Muscle of back (tissue), 13 donors: ENCODE measurements at places on chromosomes 4 and X. TPM values are rescaled to one million over a fixed set of nuclear protein-coding genes. Genes with fewer than 3 reads are reported as not detected.

GRCh38 chr4:83855044-83855443 is 319.1 kb downstream of the GPAT3 start:
- DNase-seq: no peak

GRCh38 chrX:38214551-38215531 is 5.8 kb downstream of the SRPX start:
- peak; percentile 59 for DNase-seq

- no peak for DNase-seq
Observed at GRCh38 chr4:139910106-139910505, 243.9 kb downstream of the MAML3 start.

DNA sequence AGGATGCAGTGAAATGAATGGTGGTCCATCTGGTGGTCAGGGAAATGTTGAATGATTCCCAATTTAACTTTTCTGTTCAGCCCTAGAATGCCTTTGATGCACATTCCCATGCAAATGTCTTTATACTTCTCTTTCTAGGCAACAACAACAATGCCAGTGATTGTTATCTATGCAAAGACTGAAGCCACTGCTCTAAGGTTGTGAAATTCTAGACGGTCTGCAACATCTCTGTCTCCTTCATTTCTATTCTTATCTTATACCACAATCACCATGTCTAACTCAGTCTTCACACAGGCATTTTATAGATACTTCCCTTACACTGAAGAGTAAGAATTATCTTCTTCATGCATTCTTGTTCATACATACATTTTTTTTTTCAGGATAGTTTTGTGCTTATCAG is 84.5 kb downstream of the HPGD start:
- no peak for DNase-seq

DNA sequence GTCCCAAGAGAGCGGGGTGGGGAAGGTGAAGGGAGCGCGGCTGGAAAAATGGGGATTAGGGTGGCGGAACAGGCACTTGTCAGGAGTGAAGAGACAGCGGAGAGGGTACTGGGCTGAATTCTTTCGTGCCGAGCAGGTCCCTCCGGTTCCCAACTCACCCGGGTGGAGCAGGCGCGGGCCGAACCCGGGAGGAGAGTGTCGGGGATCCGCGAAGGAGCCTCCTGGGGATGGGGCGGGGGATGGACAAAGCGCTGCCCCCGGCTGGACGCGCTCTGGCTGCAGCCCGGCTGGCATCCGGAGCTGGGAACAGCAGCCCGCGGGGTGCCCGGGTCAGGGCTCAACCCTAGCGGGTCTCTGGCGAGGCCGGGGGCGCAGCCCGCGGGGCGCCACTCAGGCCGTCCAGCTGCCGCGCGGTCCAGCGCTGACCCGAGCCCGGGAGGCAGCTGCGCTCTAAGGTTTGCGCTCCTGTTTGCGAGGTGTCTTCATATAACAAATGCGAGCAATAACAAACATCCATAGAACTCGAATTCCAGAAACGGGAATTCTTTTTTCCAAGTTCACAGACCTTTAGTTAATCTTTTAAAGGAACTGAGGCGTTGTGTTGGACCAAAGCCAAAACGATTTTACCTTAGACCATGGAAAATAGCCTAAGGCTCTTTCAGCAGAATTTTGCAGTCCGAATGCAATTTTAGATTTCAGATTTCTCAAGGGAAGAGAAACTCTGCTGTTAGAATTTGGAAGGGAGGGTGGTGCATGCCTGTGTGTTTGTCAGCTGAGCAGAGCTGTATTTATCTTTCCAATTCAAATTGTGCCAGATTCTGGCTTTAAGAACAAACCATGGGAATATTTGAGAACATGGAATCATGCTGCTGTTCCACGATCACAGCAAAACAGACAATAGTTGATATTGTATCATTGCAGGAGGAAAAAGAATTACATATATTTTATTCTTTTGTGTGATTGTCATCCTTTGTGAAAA is 744 bp downstream of the NPY5R start:
- peak; percentile 14 for DNase-seq

Gene CCDC110
- polyA plus RNA-seq: 1.6 TPM
